Coronary artery (tissue), 2 donors: ENCODE measurements at places on chromosomes 6 and 20.

DNA sequence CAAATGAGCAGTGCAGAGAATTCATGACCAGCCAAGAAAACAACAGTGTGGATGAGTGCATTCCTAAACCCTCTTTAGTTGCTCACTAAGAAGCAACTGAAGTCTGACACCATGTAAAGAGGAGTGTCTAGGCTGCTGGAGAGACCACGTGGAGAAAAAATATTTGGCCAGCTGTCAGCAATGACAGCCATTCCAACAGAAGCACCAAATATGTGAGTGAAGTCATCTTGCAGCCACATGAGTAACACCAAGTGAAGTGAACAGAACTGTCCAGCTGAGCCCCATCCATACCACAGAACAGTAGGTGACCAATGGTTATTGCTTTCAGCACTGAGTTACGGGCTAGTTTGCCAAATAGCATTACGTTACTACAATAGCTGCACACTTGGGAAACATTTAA lies 89.4 kb downstream of the TBXT start:
- DNase-seq: no peak

- no peak for DNase-seq
Measured at GRCh38 chr6:1906609-1907008, 296.9 kb downstream of the FOXC1 start.

GRCh38 chr20:24422091-24422760 lies 47.2 kb upstream of the SYNDIG1 start:
- DNase-seq: no peak

- no peak for DNase-seq
Measured at GRCh38 chr6:96194675-96195074, 178.9 kb downstream of the FUT9 start.

DNA sequence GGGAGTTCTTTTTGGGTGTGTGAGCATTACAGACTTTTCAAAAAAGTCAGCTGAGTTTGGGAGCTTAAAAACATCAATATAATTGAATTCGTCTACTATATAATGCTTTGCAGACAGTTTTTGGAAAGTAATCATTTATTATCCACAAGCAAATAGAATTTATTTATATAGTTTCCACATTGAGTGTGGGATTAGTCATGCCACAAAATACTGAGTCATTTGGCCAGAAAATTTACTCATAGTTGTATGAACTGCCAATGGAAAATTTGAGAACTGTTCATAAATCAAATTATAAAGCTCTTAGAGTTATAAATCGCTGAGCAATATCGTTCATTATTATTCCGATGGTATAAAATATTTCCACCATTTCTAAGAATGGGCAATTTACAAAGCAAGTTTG lies 5.0 kb downstream of the BEND6 start:
- DNase-seq: no peak

DNA sequence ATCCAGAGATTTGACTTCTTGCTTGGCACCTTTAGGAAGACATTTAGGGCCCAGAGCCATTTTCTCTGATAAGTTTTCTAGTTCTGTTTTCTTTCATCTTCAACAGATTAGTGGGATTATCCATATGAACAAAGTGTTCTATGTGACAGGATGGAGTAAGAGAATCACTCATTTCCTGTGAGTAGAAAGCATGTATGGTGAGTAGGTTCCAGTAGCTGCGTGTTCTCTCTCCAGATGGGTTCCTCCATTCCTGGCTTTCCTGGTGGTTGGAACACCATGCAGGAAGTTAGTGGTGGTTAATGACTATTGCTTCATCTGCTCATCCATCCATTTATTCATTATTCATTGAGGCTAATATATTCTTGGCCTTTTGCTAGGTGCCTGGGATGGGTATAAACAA lies 54.0 kb downstream of the EFCAB8 start:
- no peak for DNase-seq

- no peak for DNase-seq
Measured at GRCh38 chr20:53706466-53707370, 113.1 kb upstream of the ZNF217 start.
